ENCODE measurements at places on chromosomes 2 and 18. TPM values are rescaled to one million over a fixed set of nuclear protein-coding genes. Genes with fewer than 3 reads are reported as not detected.
A peak's percentile ranks its signal among the peaks of the same experiment; 100 is the strongest.

GRCh38 chr18:10893196-10893595 is 256.2 kb downstream of the PIEZO2 start:
- DNase-seq, result no peak

DNA sequence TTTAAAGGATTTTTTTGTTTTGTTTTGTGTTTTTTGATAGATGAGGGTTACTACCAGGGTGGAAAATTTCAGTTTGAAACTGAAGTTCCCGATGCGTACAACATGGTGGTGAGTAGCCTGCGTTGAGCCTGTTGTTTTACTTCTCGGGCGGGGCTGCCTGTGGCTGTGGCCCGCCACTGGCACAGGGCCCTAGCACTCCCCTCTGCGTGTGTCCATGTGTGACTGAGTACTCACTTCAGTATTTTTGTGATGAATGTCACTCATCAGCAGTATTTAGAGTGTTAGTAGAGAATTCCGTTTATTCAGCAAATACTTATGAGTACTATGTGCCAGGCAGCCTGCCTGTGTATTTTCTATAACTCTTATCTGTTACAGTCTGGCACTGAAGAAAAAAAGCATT is 44.3 kb upstream of the SCLY start:
- DNase-seq, result no peak

DNA sequence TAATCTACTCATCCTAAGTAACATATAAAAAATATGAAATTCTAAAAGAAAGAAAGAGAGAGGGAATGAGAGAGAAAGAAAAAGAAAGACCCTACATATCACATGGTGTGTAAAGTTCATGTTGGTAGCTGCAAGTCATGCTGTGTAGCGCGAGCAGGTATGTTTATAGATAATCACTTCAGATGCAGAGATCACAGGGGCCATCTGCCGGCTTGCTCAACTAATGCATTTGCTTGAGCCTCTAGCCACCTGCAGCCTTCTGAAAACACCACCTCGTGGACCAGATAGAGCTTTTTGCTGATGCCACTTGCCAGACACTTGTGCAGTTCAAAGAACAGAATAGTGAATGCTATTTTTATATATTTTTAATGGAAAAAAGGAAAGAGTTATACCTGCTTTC is 37.6 kb downstream of the CDH7 start:
- DNase-seq, result no peak

GRCh38 chr2:159140070-159140769 is 146.3 kb downstream of the WDSUB1 start:
- no peak for DNase-seq

GRCh38 chr2:31213601-31214443 is 3.5 kb downstream of the CAPN14 start:
- DNase-seq, result no peak

DNA sequence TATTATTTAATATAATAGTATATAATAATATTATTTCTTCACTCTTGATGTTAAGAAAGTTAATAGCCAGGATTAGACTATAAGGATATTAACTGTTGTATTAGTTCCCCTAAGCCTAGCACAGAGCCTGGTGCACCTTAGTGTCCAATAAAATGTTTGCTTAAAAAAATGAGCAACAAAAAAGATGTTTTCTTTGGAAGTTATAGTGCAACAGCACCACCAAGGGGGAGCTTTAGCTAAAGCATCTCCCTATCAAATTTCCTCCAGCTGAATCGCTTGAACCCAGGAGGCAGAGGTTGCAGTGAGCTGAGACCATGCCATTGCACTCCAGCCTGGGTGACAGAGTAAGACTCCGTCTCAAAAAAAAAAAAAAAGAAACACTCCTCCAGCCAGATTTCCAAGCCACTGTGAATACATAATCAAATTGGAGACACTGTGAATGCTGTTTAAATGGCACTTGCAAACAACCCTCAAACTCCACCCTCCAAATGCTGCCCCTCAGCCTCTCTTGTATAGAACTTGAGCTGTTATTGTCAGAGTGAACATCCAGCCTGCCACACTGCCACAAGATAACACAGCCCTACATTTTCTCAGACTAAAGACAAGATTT is 221.9 kb downstream of the DYM start:
- no peak for DNase-seq

GRCh38 chr2:152875701-152876695 is 157.6 kb downstream of the ARL6IP6 start:
- DNase-seq, result no peak

DNA sequence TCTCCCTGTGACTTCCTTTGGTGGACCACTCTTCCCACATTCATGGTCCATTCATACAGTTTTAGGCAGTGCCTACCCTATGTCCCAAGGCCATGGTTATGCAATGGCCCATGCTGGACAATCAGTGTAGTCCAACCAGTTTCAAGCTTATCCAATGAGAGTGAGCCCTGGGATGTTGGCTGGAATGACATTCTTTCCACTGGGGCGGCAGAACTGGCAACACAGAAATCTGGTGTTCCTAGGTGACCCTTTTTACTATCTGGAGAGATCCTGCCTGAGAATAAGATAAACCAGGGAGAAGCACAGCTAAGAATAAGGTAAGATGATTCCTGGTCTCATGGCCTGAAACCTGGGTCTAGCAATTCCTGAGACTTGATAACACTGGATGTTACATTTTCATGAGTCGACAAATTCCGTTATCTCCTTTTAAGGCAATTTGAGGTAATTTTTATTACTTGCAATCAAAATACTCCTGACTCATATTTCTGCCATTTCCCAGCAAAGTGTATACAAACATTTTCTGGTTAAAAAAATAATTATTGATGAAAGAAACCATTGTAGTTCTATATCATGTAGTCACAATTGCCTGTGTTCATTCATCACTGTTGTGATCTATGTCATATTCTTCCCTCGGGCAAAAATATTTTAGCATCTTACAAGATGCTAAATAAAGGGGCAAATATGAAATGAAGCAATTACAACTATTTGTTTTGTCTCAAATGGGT is 271.5 kb upstream of the LYPD1 start:
- DNase-seq, result no peak

DNA sequence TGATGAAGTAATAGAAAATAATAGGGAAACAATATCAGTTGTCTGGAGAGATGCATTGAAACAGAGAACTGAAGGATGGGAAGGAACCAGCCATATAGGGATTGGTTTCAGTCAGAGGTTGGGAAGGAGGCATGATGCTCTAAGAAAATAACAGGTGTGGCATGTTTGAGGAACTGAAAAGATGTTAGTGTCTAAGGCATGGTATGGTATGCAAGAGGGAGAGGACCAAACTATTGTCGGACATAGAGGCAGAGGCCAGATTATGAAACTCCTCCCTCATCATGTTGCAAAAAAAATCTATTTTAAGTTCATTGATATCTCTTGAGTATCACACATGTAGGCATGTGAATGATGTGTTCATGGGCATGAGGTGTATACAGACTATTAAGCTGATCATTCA is 48.9 kb upstream of the EMILIN2 start:
- DNase-seq, result no peak

- DNase-seq, result no peak
Observed at GRCh38 chr2:195779491-195779890, 122.5 kb downstream of the SLC39A10 start.

- no peak for DNase-seq
Observed at GRCh38 chr2:29052807-29053206, 21.5 kb downstream of the PCARE start.

DNA sequence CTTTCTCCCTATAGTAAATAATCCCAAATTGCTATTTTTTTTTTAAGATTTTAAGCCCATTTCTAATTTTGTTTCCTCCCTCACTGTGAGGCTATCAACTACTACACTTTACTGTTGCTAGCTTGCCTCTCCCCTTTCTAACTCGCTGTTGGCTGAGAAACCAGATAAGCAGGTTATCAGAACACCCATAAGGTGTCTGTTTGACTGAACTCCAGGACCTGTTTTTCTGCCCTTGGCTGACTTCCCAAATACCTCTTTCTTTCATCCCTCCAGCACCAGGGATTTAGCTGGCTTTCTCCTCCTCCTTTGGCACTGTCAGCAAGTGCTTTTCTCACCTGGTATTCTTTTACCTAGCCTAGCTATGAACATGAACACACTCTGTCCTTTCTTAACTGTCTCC is 11.1 kb downstream of the TRAK2 start:
- peak; percentile 61 for DNase-seq

- DNase-seq, result no peak
Observed at GRCh38 chr2:196361606-196362326, 190.4 kb upstream of the STK17B start.

DNA sequence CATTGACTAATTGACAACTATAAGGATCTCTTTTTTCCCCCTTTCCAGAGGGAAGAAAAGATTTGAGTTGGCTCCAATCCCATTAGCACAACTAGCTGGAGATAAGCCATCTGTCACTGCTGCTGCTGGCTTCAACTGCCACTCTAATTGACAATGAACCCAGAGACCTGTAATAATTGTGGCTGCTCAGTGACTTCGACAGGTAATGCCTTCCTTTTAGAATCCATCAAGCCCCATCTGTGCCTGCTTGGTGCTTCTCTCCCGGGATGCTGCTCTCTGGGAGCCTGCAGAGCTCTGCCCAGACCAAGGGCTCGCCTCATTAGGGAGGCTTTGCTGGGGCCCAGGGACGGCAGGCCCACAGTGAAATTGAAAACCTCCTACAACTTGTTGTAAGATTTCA is 376.7 kb upstream of the SOX11 start:
- no peak for DNase-seq

GRCh38 chr2:140529706-140530105 is 1601.1 kb downstream of the LRP1B start:
- no peak for DNase-seq

- DNase-seq, result no peak
Observed at GRCh38 chr2:72555943-72556342, 269.9 kb downstream of the EXOC6B start.

DNA sequence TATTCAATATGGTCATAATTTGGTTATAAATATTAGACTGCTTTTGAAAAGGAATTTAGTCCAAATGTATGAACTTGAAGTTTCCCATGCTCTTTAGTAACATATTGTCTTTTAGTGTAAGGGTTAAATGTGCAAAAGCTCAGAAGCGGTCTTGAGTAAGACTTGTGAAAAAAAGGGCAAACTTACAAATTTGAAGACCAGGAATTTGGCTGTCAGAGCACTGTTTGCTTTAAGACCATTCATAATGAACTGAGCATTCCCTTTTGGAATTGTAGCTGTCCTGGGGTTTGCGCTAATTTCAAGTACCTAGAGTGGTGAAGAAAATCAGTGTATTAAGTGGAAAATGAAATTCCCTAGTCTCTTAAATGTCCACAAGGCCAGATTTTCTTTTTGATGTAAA is 6.9 kb upstream of the ZEB2 start:
- no peak for DNase-seq

DNA sequence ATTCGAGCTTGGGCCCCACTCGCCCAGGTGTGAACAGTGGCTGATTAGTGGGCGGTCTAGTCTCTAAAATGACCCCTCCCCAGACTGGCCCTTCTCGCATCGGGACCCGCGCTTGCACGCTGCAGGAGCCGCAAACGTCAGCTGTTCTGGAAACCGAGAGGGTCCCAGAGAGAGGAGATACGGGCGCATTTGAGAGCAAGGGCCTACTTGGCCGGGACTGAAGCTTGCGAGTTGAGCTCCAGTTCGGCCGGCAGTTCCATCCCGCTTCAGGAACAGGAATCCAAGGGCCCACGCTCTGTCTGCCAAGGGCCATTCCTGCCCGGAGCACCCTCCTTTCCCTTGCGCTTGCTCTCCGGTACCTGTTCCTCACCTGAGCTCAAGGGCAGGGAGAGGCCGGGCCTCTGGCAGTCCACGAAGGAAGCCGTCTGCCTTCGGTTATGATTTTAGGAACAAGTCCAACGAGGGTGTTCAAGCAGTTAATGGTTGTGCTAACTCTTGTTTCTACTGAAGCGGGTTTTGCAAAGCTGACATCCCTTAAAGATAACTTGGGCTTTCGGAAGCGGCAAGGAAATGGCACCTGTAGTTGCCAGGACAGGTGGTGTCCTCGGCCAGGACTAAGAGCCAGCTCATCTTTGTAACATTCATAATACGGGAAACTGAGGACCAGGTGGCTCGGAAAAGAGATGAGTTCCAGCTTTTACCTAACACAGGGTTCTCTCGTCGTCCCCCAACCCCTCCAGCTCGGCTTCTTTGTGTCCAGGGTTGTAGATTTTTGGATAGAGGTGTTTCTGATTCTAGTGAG is 3.9 kb upstream of the DLX1 start:
- no peak for DNase-seq

DNA sequence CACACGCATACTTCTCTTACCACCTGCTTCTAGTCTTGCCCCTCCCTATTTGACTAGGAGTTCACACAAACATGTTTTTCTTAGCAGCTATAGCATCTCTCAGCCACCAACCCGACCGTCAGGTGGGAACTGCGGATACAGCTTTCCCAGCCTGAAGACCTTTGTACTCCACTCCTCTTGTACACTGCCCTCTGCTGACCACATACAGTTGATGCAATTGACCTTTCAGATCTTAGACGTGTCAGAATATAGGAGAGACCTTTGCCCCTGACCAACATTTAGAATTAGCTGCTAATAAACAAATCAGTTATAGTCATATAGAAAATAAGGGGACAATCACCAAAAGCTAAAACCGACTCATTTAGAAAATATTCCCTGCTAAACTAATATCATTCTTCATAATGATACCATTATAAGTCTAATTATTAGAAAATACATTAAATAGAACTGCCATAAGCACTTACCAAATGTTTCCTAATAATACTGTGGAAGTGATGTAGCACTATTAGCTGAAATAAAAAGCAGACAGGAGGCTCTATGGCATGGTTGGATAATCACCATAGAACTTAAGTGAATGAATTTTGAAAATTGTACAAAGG is 208.4 kb downstream of the RAD51AP2 start:
- DNase-seq, result no peak

The DGUOK gene
- polyA plus RNA-seq, result 32.2 TPM

The MROH2A gene
- polyA plus RNA-seq, result 0.28 TPM

The SH3RF3 gene
- polyA plus RNA-seq, result 0.11 TPM

The CAPN14 gene
- not detected for polyA plus RNA-seq

The DNAH7 gene
- polyA plus RNA-seq, result 0.02 TPM

The KRTCAP3 gene
- 12.7 TPM for polyA plus RNA-seq

The UCN gene
- polyA plus RNA-seq, result 0.42 TPM

The CDH19 gene
- polyA plus RNA-seq, result 1.3 TPM

The FBXO36 gene
- polyA plus RNA-seq, result 0.74 TPM

The RBBP8 gene
- polyA plus RNA-seq, result 7.2 TPM

The SERPINB5 gene
- polyA plus RNA-seq, result 0.05 TPM

The AGAP1 gene
- polyA plus RNA-seq, result 5.8 TPM

The IL37 gene
- polyA plus RNA-seq, result not detected

The TANC1 gene
- 3.7 TPM for polyA plus RNA-seq

The POTEC gene
- polyA plus RNA-seq, result not detected

The FSHR gene
- not detected for polyA plus RNA-seq

The CROCC2 gene
- 0.01 TPM for polyA plus RNA-seq

The NOSTRIN gene
- 5.5 TPM for polyA plus RNA-seq

The SH3BP4 gene
- 9.2 TPM for polyA plus RNA-seq

All from liver (tissue), 10 donors.